ENCODE measurements at places on chromosomes 1 and 21. TPM values are rescaled to one million over a fixed set of nuclear protein-coding genes. Genes with fewer than 3 reads are reported as not detected.

Gene FOXD2
- 0.14 TPM for total RNA-seq

Gene RBM15
- 16.4 TPM for total RNA-seq

Gene SNX7
- total RNA-seq = 22.2 TPM

Gene AUNIP
- 6.5 TPM for total RNA-seq

Gene ATG4C
- total RNA-seq = 5.0 TPM

Gene ADAM30
- not detected for total RNA-seq

Gene SFN
- total RNA-seq = 1,524 TPM

Gene CYP4A22
- not detected for total RNA-seq

Gene SDC3
- total RNA-seq = 7.3 TPM

Gene ITPKB
- total RNA-seq = 6.6 TPM

Gene RAB25
- 206 TPM for total RNA-seq

Gene LCE2B
- not detected for total RNA-seq

Gene SPRR3
- total RNA-seq = 324 TPM

Gene IQGAP3
- 22.3 TPM for total RNA-seq

Gene CRP
- not detected for total RNA-seq

Gene CFHR3
- not detected for total RNA-seq

Gene PRSS38
- total RNA-seq = not detected

Gene F13B
- not detected for total RNA-seq

Gene CD5L
- total RNA-seq = not detected

Gene ZNF648
- not detected for total RNA-seq

Gene TMCO1
- 87.9 TPM for total RNA-seq

Gene ESRRG
- not detected for total RNA-seq

Gene DAB1
- not detected for total RNA-seq

Gene LHX8
- not detected for total RNA-seq

Gene STIL
- 5.4 TPM for total RNA-seq

Gene IGFN1
- not detected for total RNA-seq

Gene AMY1A
- not detected for total RNA-seq

Gene PRDX6
- 240 TPM for total RNA-seq

Gene RCC1
- 70.2 TPM for total RNA-seq

Gene NBPF3
- total RNA-seq = 17.8 TPM

Gene OR2T29
- total RNA-seq = not detected

Gene FCRL1
- total RNA-seq = not detected

Gene ICOSLG
- 1.3 TPM for total RNA-seq

Gene OR2T35
- total RNA-seq = not detected

Gene LRRC39
- not detected for total RNA-seq

Gene FMO2
- not detected for total RNA-seq

Gene HTR6
- not detected for total RNA-seq

Gene CPLANE2
- 3.7 TPM for total RNA-seq

Gene PWP2
- 12.8 TPM for total RNA-seq

Gene OR11L1
- total RNA-seq = not detected

Gene HES3
- 0.78 TPM for total RNA-seq

Gene CD101
- total RNA-seq = 0.14 TPM

Gene VCAM1
- total RNA-seq = 0.07 TPM

Gene KCNJ10
- total RNA-seq = not detected

Gene IL24
- total RNA-seq = 0.35 TPM

Gene PLEKHN1
- 13.5 TPM for total RNA-seq

Gene CELA3B
- total RNA-seq = not detected

Gene GPATCH2
- total RNA-seq = 11.2 TPM

Gene SIM2
- 0.56 TPM for total RNA-seq

Gene ITLN2
- not detected for total RNA-seq

Gene FAM72D
- total RNA-seq = 2.0 TPM

Gene FCRL5
- total RNA-seq = not detected
